Occipital lobe (tissue), 3 donors: ENCODE measurements at places on chromosomes 6 and 20. TPM values are rescaled to one million over a fixed set of nuclear protein-coding genes. Genes with fewer than 3 reads are reported as not detected.
A peak's percentile ranks its signal among the peaks of the same experiment; 100 is the strongest.

- no peak for DNase-seq
Observed at GRCh38 chr6:125942672-125943527, 13.7 kb upstream of the HINT3 start.

DNA sequence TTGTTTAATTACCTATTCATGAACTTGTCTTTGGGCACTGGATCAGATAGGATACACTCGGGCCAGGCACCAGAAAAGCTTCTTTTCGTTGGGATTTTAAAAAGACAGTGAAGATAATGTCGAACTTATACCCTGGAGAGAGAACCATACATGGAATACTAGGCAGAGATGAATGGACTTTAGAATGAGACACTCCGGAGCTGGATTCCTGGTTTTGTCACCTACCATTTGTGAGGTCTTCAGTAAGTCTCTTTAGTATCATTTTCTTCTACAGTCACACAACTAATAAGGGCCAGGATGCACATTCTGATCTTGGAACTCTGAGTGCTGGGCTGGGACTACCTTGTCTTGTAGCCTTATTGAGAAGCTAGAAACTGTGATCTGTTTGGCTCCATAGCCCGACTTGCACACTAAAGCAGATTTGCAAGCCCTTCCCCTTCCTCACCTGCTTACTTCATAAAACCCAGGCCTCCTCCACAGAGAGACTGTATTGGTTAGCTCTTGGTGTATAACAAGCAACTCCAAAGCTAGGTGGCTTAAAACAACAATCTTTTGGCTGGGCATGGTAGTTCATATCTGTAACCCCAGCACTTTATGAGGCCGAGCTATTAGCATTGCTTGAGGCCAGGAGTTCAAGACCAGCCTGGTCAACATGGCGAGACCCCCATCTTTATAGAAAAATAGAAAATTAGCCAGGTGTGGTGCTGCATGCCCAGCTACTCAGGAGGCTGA is 7.4 kb upstream of the IFT52 start:
- DNase-seq, result no peak

DNA sequence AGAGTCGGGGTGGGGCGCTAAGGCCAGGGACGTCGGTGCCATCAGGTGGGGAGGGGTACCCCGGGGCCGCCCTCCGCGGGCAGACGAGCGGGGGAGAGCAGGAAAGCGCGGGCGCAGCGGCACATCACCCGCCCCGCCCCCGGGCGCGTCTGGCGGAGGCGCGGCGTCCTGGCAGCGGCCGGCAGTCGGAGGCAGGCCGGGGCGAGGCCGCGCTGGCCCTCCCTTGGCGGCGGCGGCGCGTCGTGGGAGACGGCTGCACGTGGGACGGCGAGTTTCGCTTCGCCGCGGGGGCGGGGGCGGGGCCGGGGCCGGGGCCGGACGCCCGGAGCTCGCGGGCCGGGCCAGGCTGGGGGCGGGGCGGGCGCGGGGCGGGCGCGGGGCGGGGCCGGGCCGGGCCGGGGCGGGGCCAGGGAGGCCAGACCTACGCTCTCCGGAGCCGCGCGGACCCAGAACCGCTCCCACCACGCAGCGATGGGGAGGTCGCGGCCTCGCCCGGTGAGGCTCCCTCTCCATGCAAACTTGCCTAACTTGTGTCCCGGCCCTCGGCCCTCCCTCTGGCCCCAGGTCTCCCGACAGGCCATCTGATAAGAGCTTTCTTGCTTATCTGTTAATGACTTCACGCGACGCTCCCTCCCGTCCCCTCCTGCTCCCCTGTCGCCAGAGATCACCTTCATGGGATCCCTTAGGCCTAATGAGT is 12.5 kb downstream of the ITPR3 start:
- peak; percentile 24 for DNase-seq

Gene RAET1L
- total RNA-seq, result 0.62 TPM
